ENCODE measurements at places on chromosomes 2 and 18.

DNA sequence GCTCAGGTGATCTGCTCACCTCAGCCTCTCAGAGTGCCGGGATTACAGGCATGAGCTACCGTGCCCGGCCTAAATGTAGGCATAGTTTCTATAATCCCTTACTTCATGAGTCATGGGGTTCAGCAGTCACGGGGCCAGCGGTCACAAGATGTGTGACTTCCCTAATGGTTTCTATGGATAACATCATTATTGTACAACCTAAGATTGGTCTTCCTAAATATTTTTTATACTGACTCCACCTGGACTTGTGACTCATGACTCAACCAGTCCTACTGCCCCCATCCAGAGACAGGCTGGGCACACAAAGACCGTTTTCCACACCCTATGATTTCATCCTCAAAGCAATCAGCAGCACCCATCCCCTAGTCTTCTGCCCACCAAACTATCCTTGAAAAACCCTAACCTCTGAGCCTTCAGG, 15.9 kb downstream of the FAM210A start:
- DNase-seq, result peak; percentile 27

- no peak for DNase-seq
These were observed 74.0 kb upstream of the PELI1 start for GRCh38 chr2:64218137-64218802.

DNA sequence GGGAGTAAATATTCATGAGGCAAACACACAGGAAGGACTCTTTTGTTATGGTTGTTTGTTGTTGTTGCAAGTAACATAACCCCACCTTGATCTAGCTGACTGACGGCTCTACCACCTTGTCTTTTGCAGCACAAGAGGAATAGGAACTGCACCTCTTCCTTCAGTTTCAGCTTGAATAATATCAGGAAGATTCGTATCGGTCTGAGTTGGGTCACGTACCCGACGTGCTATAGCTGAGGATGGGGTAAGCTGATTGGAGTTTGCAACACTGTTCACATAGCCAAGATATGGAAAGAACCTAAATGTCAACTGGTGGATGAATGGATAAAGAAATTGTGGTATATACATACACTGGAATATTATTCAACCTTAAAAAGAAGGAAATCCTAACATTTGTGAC, 14.5 kb upstream of the IL1RN start:
- DNase-seq, result no peak

DNA sequence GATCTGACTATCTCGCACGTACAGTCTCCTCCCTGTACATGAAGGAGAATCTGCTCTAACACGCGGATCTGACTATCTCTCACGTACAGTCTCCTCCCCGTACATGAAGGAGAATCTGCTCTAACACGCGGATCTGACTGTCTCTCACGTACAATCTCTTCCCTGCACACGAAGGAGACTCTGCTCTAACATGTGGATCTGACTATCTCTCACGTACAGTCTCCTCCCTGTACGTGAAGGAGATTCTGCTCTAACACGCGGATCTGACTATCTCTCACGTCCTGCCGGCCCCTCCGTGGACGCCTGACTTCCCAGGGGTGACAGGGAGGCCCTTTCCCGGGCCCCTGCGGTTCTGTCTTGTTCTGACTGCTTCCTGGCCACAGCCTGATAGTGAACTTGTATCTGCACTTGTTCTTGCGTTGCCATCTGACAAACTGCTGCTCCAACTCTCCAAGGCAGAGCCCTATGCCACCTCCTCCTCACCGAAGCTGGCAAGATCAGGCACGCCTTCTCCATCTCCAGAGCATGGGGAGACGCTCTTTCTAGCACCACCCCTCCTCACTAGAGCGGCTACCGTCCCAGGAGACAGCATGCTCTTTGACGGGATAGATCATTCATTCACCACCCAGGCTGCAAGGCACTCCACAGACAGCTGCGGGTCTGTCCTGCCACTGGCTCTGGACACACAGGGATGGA, 238.6 kb downstream of the TWIST2 start:
- DNase-seq, result no peak

DNA sequence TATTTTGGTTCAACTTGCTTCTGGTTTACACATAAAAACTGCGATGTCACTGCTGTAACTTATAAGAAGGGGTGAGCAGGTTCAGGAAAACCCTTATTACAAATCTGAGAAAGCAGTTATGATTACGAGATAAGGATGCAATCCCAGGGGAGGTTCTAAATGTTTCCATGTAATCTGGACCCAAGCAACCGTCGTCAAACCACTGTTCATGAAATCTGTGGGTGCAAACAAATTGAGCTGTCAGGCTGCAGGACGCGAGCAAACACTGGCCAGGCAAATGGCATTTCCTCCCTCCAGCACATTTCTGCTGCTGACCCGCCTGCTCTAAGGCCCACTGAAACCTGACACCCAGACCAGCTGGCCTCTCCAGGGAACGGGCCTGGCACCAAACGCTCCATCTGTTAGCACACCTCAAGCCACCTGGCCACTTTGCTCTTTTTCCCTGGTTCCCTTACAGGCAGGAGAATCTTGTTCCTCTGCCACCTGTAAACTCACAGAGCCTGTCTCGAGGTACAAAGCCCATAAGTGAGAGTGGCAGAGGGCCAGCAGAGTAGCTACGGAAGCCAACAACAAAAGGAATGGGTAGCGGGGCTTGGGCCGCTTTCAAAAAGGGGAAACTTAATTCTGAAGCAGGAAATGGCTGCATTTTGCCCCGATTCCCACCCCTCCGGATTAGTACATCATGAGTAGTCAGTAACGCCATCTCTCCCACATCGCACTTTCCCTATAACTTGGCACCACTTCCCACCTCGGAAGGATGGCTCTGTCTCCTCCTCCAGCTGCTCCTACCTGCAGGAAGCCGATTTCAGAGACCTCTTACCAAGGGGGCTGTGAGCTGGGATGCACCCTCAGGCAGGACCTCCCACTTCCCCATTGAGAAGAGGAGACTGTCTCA, 26.5 kb downstream of the CRACDL start:
- no peak for DNase-seq

DNA sequence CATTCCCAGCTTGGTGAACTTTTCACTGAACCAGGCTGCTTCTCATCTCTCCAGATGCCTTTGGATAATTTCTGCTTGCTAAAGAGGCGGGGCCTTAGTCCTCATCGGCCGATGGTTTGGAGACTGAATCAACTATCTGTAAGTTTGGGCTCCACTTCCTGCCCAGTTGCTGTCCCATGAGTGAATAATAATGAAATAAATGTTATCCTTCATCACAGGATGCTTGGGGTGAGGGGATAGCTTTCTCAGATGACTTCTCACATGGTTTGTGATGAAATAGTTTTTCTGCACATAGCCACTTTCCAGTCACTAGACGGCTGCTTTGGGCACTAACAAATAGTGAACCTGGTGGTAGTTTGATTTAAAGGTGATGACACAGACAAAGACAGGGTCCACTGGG, 376.6 kb upstream of the TRIB2 start:
- no peak for DNase-seq

DNA sequence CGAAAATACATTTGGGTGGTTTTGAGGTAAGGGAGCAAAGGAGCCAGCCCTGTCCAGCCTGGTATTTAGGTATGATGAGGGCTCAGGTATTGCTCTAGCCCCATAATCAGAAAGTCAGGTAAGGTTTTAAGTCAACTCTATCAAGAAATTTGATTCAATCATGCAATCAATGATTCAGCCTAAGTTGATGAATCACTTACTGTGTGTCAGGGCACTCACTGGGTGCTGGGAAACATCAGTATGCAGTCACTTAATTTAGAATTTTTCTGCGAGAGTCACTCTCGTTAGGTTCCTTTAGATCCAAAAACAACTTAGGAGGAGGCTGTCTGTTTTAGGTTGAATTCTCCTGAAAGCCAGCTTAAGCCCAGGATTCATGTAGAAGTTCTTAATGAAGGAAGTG, 17.7 kb upstream of the SERPINB2 start:
- DNase-seq, result peak; percentile 32

DNA sequence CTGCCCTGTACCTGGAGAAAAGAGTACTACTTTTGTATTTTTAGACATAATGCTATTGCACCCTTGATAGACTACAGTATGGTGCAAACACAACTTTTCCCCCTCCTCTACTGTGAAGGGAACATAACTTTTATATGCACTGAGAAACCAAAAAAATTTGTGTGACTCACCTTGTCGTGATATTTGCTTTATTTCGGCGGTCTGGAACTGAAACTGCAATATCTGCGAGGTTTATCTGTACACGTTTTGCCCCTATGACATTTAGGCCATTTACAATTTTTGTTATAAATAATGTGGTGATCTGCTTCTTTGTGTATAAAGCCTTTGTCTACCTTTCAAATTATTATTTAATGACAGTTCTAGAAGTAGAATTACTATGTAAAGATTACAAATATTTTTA, 34.4 kb upstream of the AAK1 start:
- DNase-seq, result no peak

- no peak for DNase-seq
These were observed 592.3 kb downstream of the TRIB2 start for GRCh38 chr2:13308989-13309388.

DNA sequence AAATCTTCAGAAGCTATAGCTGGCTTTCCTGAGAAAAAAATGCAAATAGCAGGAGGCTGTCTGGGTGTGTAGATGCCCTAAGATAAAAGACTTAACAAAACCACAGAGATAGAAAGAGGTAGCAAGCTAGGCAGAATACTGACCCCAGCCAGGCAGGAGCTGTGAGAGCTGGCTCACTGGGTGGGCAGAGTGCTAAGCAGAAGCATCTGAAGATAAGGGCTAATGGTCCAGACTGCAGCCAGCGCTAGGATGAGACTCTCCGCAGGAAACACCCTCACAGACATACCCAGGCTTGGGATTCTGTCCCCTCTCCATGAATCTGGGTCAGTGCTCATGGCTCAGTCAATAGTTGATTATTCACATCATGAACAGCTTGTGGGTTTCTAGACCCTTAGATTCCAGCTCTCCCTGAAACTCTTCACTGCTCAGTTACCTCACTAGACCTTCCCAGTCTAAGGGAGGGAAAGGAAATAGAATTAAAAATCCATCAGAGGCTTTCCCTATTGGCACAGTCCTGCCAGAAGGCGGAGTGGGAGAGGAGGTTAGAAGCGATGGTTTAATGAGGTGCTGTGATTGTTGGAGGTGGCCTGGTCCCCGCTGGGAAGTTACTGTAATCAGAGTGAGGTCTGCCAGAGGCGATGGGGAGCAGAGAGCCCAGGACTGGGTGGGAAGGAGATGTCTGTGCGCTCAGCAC, 21.4 kb upstream of the CCBE1 start:
- DNase-seq, result no peak

DNA sequence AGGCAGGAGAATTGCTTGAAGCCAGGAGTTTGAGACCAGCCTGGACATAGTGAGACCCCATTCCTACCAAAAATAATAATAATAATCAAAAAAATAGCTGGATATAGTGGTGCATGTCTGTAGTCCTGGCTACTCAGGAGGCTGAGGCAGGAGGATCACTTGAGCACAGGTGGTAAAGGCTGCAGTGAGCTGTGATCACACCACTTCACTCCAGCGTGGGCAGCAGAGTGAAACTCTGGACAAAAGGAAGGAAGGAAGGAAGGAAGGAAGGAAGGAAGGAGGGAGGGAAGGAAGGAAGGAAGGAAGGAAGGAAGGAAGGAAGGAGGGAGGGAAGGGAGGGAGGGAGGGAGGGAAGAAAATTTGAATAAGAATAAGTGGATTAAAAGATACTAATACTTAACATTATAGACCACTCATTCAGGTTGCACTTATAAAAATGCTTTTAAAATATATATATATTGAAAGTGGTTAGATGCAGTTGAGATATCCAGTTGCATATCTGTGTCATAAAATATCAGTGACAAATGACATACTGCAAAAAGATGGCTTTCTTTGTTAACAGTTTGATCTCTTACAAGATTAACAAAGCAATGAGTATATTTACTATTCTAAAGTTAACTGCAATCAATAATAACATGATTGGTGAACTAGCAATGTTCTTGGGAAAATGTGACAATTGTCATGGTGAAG, 702.4 kb downstream of the CPS1 start:
- DNase-seq, result no peak

- DNase-seq, result no peak
These were observed 30.1 kb upstream of the CCL20 start for GRCh38 chr2:227783404-227784138.

DNA sequence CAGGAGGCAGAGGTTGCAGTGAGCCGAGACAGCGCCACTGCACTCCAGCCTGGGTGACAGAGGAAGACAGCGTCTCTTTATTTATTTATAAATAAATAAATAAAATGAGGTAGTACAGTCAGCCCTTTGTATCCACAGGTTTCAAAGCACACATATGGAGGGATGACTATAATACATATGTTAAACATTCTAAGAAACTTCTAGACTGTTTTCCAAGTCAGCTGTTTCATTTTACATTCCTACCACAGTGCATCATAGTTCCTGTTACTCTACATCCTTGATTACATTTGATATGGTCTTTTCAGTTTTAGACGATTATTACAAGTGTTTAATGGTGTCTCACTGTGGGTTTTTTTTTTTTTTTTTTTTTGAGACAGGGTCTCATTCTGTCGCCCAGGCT, 157.6 kb downstream of the ATAD2B start:
- DNase-seq, result no peak

GRCh38 chr2:233422050-233422639, 67.9 kb downstream of the DGKD start:
- no peak for DNase-seq

All from RKO (cell line).